ENCODE measurements at places on chromosomes 16 and 17.

DNA sequence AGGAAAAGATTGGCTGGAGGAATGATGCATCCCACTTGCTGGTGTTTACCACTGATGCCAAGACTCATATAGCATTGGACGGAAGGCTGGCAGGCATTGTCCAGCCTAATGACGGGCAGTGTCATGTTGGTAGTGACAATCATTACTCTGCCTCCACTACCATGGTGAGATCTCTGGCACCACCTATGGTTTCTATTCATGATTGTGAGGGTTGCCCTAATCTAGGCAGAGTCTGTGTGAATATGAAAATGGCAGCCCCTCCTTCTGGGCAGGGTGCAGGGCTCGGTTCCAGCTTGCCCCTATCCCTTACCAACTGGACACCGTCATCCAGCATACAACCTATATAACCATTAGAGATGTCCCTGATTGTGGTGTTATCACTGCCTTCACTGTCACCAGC, 33.4 kb downstream of the ITGB3 start:
- no peak for DNase-seq

- DNase-seq: no peak
Measured at GRCh38 chr16:75801307-75801706, 75.0 kb upstream of the CPHXL start.

DNA sequence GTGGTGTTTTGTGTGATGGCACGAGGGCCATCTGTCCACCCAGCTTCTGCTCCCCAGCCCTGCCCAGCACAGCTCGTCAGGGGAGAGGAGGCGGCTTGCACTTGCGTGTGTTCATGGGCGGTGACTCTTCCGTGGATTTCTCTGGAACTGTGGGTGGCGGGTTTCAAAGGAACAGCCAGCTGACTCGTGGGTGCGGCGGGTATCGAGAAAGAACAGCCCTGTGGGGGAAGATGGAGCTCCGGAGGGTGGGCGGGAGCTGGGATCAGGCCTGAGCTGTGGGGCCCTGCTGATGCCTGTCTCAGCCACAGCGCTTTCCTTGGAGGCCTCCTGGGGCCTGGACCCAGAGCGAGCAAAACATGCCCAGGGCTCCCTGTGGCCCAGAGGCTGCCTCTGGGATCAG, 13.2 kb downstream of the NAGPA start:
- no peak for DNase-seq

DNA sequence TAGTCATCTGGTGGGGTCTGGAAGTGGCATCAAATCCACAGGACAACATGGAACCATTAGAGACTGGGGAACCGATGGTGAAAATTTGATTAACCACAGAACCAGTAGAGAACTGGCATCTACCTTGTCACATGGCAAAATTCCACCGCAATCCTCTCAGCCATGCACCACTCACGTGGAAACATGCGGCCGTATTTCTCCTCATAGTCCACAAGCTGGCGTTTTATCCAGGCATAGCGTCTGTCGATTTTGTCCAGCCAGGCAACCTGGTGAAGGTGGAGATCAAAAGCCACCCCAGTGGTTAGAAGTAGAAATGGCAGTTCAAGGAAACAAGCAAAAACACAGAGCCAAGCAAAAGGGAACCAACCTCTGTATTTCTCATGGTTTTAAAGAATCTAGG, 87.6 kb downstream of the VPS53 start:
- no peak for DNase-seq

GRCh38 chr17:8794636-8795035, 4.5 kb downstream of the MFSD6L start:
- DNase-seq: peak; percentile 4

GRCh38 chr17:7355573-7355972, 617 bp downstream of the TMEM95 start:
- no peak for DNase-seq

DNA sequence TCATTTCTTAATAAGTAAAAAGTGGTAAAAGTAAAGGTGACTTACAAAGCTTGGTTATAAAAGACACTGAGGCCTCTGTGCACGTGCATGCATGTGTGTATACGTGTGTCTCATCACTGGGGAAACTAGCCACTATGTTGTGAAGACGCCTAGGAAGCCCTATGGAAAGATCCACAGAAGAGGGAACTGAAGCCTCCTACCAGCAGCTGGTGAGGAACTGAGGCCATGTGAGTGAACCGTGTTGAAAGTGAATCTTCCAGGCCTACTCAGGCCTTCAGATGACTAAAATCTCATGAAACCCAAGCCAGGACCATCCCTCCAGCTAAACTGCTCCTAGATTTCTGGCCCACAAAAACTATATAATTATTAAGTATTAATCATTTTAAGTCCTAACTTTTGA, 23.7 kb downstream of the PHLPP2 start:
- DNase-seq: no peak

- no peak for DNase-seq
Measured at GRCh38 chr16:48206594-48207242, 37.4 kb upstream of the LONP2 start.

GRCh38 chr16:78218279-78218678, 118.8 kb downstream of the WWOX start:
- DNase-seq: no peak

GRCh38 chr17:34712481-34713195, 133.3 kb downstream of the TMEM132E start:
- no peak for DNase-seq

- DNase-seq: peak; percentile 8
Measured at GRCh38 chr17:48463526-48463925, 33.5 kb upstream of the SKAP1 start.

GRCh38 chr17:49717371-49717861, 9.7 kb upstream of the SLC35B1 start:
- no peak for DNase-seq

DNA sequence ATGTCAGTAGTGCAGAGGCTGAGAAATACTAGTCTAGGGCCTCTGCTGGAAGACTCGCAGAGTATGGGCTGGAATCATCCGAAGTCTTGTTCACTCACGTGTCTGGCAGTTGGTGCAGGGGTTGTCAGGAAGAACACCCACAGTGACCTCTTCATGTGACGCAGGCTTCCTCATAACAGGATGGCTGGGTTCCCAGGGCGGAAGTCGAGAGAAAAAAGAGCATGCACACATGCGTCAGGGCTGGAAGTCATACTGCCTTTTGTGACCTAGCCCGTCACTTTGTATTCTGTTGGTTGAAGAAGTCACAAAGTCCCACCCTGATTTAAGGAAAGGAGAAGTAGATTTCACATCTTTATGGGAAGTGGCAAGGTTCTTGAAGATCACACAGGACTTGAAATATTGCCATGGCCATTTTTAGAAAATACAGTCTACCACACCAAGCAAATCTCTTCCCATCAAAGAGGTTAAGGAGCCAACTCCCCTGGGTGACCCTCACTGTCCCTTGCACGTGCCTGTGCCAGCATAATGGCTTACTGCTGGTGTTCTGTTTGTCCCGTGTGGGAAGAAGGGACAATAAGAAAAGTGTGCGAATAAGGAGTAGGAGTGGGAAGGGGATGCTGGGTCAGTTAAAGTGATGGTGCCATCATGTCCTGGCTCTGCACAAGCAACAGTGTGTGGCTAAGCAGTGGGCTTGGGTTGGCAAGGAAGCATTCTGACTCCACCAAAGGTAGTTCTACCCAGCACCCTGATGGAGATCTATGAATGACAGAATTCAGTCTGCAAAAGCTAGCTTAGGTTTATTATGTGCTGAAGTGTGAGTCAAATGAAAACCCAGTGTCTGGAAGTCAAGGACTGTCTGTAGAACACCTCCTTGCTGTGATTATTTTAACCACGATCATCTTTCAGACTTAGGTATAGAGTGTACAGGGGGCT, 28.1 kb downstream of the HEATR3 start:
- peak; percentile 29 for DNase-seq

DNA sequence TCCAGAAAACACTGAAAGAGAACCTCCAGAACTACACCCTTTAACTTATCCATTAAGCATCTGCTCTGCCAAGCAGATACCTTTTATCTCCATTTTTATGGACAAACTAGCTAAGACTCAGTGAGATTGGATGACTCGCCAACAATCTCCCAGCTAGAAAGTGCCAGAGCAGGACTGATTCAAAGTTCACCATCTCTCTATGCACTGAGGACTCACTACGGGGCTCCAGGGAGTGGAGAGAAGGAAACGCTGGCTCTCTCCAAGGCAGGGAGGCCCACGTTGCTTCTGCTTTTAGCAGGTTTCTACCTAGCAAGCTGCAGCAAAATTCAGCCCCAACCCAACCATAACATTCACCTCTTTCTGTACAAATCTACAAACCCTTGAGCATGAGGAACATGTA, 52.8 kb upstream of the ARHGAP44 start:
- no peak for DNase-seq

DNA sequence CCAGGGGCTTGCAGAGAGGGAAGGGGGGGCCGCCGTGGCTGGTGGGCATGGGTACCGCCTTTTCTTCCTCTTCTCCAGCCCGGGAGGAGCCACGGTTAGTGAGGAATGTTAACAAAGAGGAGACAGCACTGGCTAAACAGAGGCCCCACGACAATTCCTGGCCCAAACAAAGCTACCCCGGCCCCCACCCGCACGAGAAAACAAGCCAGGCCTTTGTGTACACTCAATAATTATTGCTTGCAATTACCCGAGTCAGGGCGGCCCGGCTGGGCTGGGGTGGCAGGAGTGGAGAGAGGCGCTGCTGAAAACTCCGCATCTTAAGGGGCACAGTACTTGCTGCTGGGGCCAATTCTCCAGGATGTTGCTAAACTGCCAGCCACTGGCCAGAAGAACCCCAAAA, 56.4 kb downstream of the IRX5 start:
- DNase-seq: no peak

- DNase-seq: no peak
Measured at GRCh38 chr17:6239241-6239798, 169.1 kb downstream of the WSCD1 start.

DNA sequence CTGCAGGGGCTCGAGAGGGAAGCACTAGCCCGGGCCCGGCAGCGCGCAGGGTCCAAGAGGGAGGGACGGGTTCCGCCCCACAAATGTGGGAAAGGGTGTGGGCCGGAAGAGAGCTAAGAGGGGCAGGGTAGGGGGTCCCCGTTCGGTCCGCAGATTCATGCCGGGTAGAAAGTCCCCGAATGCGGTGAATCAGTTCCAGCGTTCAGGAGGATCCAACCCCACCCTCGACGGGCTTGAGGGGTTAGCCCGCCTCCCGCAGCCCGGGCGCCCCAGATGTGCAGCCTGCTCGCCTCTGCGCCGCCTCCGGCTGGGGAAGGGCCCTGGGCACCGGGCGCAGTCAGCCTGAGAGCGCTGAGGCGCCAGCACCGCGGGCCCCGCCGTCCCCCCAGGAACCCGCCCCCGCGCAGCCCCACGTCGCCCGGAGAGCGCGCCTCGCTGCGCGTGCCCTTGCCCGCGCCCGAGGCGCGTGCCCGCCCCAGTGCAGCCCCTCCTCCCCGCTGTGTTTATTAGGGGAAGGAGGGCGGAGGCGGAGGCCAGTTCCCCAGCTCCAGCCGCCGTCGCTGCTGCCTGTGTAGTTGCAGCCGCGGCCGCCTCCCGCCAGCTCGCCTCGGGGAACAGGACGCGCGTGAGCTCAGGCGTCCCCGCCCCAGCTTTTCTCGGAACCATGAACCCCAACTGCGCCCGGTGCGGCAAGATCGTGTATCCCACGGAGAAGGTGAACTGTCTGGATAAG, at the start of gene LASP1:
Gene LASP1, plus strand, starts transcription at position 533 of the 733 bp plus-strand sequence. Its CDS starts 132 bp downstream, at position 665.
- DNase-seq: peak; percentile 90

DNA sequence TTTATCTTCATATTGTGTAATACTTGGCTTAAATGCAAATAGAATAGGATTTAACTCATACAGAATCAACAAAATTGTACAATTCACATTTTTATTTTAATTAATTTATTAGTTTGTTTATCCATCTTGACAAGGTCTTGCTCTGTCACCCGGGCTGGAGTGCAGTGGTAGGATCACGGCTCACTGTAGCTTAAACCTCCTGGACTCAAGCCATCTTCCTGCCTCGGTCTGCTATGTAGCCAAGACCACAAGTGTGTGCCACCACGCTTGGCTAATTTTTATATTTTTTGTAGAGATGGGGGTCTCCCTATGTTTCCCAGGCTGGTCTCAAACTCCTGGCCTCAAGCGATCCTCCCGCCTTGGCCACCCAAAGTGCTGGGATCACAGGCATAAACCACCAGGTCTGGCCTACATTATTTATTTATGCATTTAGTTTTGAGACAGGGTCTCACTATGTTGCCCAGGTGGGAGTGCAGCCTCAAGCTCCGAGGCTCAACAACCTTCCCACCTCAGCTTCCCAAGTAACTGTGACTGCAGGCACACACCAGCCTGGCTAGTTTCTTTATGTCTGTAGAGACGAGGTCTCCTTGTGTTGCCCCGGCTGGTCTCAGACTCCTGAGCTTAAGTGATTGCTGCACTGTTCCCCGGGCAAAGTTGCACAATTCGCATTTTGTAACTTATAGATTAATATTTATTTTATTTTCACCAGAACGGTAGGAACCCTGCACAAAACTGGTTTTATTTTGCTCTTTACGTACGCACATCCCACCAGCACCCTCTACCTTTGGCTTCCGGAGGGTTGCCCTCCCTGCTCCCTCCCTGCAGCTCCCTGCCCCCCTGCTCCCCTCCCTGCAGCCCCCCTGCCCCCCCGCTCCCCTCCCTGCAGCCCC, 4.9 kb downstream of the DPEP1 start:
- peak; percentile 73 for DNase-seq

DNA sequence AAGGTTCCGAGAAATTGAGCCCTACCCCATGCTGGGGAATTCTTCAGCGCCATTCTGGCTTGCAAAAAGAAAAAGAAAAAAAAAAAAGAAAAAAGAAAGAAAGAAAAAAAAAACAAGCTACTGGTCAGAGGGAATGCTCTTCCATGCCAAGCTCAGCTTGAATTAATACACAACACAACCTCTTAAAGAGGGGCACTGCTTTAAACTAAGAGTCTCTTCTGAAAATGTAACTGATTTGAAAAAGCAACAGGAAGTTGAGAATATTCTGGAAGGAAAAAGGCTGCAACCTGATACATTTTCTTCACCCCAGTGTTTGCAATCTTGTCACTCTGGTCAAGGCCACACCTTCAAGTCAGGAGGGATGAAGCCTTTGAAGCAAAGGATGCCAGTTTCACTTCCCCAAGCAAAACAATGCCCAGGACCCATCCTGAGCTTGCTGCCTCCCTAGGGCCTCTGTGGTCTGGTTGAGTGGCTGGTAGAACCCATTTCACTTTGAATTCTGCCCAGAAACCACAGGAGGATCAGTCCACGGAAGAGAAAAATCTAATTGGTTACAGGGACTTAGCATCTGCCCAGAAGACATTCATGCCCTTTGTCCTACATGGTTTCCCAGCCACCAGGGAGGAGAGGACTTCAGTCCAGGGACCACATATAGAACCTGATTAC, 389.7 kb downstream of the SOX9 start:
- DNase-seq: peak; percentile 6
